Epithelial cell of alveolus of lung (primary cell): ENCODE measurements at places on chromosomes 5 and 9. TPM values are rescaled to one million over a fixed set of nuclear protein-coding genes. Genes with fewer than 3 reads are reported as not detected.

The CMYA5 gene
- total RNA-seq: 0.26 and 2.9 TPM in 2 replicates

The OLFM1 gene
- total RNA-seq: 0.16 and 1.2 TPM in 2 replicates

The NIM1K gene
- total RNA-seq: 0.78 and 0.96 TPM in 2 replicates

The GABRA6 gene
- not detected in 2 replicates for total RNA-seq

The SLC26A2 gene
- 12.9 and 13.4 TPM in 2 replicates for total RNA-seq
